ENCODE measurements at places on chromosomes 6 and 20.

DNA sequence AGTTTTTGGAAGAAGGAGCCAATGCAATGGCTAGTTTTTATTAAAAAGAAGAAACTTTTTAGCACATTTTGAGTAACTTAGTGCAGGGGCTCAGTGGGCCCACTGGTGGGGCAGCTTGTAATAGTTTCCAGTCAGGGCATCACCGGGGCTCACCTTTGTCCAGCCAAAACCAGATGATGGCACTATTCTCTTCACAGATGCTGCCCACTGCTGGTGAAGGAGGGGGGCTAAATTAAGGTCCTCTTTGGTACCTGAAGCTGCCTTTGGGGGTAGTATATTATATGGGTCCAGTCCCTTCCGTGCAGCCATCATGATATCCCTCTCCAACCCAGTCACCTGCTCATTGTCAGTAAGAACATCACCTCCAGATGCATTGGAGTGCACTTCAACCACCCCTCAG is 182.9 kb downstream of the PDE7B start:
- no peak for DNase-seq

- DNase-seq = no peak
Observed at GRCh38 chr6:81950877-81951276, 198.4 kb upstream of the TENT5A start.

- DNase-seq = no peak
Observed at GRCh38 chr6:169216830-169217229, 36.8 kb downstream of the THBS2 start.

DNA sequence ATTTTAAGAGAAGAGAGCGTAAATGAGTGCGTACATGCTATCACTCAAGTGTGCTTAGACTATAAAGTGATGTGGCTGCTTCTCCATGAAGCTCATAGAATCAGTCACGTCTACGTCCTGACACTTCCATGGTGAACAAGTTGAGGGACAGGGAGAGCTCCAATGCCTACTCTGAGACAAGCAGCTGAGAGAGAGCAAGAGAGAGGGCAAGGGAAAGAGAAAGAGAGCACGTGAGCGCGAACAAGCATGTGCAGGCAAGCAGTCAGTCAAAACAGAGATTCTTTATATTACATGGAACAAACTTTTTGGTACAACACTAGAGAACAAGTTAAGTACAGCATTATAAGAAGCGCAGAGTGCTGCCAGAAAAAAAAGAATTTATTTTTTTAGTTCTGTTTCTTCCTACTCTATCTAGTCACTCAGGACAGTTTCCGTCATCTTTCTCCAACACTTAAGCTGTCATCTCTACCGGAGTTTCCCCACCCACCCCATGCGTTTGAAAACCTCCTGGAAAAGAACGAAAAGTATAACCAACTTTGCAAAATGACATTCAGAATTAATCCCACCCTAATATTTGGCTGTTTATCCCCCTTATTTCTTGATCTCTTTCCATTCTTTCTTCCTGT is 61.8 kb downstream of the EPB41L2 start:
- no peak for DNase-seq

DNA sequence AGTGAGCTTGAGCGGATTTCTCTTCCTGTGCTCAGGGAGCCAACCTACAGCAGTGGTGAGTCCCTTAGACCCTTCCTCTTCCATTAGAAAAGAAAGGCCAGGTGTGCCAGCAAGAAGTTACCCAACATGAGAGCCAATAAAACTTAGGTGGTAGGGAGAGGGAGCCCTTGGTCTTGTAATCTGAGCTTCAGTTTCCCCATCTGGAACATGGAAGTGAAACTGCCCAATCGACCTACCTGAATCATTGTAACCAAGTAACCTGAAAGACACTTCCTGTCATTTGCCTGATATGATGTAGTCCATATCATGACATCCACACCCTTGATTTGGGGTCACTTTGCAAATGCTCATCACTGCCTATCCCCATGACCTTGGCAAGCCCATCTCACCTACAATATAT is 66.4 kb downstream of the MDGA1 start:
- no peak for DNase-seq
